ENCODE measurements at places on chromosomes 1 and 21.

GRCh38 chr1:9361630-9362260 lies 69.1 kb downstream of the SPSB1 start:
- no peak for DNase-seq

- no peak for DNase-seq
These were observed 23.6 kb downstream of the TGFB2 start for GRCh38 chr1:218368686-218369085.

DNA sequence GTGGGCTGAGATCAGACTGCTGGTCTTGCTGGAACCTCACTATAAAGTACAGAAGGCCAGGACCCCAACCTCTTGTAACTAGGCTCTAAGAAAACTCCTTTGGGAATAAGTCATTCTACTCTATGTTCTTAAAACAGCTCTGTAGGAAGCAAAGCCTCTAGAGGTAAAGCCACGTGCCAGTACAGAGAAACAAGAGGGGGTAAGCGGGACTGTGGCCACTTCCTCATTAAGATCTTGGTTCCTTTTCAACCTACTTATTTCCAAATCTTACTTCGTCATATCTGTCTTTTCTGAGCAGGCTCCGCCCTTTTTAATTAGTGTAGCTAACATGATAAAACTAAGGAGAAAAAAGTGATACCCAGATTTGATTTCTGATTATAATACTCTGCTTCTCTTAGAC lies 3.8 kb downstream of the NCSTN start:
- DNase-seq, result no peak

DNA sequence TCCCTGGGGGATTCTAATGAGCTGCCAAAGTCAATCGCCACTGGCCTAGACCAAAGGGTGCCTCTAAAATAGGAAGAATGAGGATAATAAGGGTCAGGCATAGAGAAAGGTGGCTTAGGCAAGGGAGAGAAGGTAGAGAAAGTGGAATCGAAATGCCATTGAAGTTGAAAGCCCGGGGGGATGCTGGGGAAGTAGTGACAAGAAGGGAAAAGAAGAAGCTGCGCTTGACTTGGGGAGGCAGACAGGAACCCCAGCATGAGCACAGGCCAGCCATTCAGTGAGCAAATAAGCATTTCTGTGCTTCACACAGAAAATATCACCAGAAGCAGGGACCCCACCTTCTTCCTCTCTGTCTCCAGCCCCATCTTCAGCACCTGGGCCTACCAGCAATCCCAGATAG lies 1.5 kb downstream of the CD2 start:
- no peak for DNase-seq

- DNase-seq, result no peak
These were observed 306.3 kb upstream of the DUSP10 start for GRCh38 chr1:222048094-222048595.

DNA sequence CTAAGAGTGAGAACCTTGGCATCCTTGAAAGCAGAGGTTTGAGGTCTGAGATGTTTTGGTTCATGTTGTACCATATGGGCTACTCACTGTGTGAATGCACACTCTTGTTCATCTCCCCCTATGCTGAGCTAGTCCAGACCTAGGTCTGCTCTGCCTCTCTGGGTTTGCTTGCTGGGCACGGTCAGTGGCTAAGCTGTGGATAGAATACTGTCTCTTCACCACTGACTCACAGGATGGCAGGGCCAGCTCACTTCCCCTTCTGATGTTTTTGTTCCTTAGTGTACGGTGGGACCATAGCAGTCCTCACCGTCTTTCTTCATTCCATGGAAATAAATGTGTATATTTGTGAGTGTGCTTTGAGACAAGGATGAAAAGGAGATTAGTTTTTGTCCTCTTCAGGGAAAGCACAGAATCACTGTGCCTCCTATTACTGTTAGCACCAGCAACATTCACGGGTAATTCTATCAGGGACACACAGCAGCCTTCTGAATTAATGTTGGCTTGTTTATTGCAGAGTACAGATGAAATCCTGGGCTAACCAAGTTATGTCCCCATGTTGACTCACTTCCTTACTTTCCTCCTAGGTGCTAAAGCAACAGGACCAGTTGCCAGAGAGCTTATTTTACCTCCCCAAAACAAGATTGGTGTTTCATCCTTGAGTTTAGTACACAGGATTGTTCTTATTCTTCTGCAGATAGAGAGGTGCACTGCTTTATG lies 56.9 kb upstream of the IVNS1ABP start:
- peak; percentile 24 for DNase-seq

DNA sequence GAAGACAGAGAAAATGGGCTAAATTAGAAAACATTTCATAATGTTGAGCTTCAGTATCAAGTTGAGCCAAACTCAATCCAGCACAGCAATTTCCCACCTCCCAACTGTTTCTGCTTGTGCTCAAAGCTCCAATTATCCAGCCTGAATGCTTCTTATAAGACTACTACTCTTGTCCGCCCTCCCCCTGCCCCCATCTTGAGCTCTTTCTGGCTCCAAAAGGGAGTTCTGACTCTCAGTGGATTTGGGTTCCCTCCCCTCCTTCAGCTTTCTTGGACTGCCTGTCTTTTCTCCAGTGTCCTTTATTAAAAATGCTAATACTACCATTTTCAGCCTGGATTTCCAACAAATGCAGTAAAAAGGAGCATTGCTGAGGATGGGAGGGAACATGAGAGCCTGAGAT lies 174.8 kb downstream of the ASTN1 start:
- peak; percentile 46 for DNase-seq

GRCh38 chr1:202090994-202091393 lies 31.7 kb upstream of the GPR37L1 start:
- DNase-seq, result no peak

DNA sequence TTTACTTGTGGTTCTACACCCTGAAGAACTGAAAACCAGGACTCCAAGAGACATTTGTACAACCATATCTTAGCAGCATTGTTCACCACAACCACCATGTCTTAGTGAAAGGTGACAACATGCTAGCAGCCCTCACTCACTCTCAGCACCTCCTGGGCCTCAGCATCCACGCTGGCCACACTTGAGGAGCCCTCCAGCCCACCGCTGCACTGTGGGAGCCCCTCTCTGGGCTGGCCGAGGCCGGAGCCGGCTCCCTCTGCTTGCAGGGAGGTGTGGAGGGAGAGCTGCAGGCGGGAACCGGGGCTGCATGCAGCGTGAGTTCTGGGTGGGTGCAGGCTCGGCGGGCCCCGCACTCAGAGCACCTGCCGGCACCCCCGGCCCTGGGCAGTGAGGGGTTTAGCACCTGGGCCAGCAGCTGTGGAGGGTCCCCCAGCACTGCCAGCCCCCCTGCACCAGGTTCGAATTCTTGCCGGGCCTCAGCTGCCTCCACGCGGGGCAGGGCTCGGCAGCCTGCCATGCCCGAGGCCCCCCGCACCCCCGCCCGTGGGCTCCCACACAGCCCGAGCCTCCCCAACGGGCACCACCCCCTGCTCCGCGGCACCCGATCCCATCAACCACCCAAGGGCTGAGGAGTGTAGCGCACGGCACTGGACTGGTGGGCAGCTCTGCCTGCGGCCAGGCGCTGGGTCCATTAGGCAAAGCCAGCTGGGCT lies 9.2 kb downstream of the C1orf159 start:
- DNase-seq, result peak; percentile 48

DNA sequence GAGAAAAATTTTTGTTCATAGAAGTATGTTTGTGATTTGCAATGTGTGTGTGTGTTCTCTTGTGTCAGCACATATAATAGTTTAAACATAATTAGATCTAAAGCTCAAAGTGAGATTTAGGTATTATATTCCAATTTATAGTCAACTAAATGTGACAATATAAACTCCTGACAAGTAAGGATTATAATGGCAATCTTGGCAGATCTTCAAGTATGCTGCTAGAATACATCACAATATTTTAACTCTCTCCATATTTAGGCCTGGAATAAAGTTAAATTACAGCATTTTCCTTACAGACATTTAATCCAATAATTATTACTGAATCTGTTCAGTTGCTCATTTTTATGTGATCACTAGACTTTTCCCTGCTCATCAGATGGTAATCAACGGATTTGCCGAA lies 65.8 kb downstream of the LYPLAL1 start:
- no peak for DNase-seq

GRCh38 chr1:48099072-48099773 lies 102.0 kb upstream of the TRABD2B start:
- no peak for DNase-seq

DNA sequence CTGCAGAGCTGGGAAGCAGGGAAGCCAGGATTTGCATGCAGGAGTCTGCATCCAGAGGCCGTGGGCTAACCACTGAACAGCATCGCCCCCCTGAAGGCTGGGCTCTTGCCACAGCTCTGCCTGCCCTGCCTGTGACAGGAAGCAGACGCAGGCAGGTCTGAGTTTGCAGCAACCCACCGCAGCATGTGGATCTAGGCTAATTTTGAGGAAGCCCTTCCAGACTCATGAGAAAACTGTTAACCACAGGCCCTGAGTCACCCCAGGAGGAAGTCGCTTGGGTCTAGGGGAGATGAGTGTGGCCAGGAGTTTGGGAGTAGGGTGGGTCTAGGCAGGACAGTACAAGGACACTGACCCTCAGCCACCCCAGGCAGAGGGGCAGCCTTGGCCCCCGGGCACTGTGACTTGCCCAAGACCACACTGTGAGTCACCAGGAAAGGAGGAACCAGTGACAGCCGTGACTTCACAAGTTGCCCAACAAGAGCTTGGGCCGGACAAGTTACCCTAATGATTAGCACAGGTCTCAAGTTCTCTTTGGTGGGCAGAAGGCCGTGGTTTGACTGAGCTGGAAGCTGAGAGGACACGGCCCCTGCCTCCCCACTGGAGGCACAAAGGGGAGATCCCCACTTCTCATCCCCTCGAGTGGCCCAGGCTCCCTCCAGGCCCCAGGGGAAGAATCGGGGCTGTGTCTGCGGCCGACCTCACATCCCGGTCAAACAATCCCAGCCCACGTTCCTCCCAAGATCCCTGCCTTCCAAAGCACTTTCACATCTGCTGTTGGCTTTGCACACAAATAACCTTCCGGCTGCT lies 826 bp downstream of the LAPTM5 start:
- peak; percentile 85 for DNase-seq

GRCh38 chr1:110587906-110588305 lies 18.3 kb downstream of the KCNA2 start:
- DNase-seq, result no peak

DNA sequence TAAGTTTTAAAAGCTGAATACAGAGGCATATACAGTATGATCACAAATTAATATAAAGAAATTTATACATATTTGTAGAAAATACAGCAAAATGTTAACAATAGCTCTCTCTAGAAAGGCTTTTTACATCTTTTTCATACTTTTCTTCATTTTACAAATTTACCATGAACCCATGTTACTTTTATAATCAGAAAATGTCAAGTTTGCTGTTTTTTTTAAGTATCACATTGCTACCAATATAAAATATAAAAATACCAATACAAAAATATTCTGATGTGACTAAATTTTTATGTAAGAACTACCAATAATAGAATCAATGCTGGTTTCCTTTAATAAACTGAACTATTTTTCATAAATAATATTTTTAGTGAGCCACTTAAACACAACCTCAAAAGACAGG lies 84.4 kb upstream of the TTC39A start:
- DNase-seq, result no peak

DNA sequence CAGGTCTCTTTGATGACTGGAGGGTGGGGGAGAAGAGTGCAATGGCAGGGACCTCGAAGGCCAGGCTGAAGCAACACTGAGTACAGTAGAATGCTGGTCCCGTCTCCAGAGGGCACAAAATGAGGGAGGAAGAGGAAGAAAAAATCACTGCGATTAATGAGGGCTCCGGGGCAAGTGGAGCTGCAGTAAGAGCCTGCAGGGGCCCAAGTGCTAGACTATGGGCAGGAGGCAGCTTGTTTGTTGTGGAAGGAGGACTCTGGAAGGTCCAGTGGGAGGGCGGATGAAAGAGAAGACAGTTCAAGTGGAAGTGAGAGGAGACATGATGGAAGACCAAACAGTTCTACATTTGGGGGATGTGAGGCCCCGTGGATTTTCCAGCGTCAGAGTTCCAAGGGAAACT lies 17.4 kb downstream of the TMCC2 start:
- DNase-seq, result no peak

- no peak for DNase-seq
These were observed 1.5 kb upstream of the RPTN start for GRCh38 chr1:152160576-152160975.

DNA sequence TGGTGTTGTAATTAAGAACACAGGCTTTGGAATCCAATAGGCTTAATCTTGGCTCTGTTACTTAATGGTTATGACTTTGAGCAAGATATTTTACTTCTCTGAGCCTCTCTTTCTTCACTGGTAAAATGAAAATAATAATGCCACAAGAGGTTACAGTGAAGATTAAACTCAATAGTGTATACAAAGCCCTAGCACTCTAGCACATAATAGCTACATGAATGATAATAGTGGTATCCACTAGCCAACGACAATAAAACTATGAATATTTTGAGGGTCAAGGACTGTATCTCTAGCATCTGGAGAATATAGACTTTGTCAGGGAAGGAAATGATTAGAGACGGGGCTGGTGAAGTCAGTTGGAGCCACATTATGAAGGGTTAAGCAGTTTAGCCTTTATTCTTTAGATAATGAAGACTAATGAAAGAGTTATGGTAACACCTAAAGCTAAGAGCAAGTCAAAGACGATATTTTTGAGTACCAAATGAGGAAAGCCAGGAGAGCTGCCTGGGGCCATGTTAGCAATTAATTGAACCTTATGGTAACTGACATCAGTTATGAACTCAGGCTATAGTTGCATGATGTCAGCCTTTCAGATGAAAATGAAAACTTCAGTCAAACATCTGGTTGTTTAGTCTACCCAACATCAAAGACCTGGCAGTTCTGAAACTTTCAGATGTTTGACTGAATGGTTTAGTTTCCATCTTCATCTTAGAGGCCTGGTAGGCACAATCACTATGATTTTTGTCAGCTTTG lies 32.8 kb upstream of the RNF11 start:
- DNase-seq, result no peak

DNA sequence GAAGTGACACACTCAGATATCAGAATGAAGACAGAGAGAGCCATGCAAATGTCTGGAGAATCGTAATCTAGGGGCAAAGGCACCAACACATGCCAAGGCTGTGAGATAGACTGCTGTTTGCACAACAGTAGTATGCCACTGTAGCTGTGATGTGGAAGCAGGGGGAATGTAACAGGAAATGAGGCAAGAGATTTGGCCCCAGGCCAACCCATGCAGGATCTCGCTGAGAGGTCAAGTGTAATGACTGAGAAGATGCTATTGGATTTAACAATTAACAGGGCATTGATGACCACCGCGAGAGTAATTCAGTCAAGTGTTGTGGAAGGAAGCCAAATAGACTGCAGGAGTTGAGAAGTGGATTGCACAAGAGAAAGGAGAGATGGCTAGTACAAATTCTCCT lies 107.3 kb upstream of the ST6GALNAC5 start:
- peak; percentile 27 for DNase-seq

Measured in right cardiac atrium (tissue), 5 donors.